BJ (cell line): ENCODE measurements at places on chromosomes 5 and 9. TPM values are rescaled to one million over a fixed set of nuclear protein-coding genes. Genes with fewer than 3 reads are reported as not detected.

- DNase-seq = no peak
These were observed 236.2 kb downstream of the SAXO1 start for GRCh38 chr9:18796696-18797270.

GRCh38 chr5:170503990-170504596 is at the start of gene KCNIP1:
TSS of gene KCNIP1 (plus strand) at chr5:170504020.
- DNase-seq = no peak

- no peak for DNase-seq
These were observed 38.0 kb upstream of the PRDM12 start for GRCh38 chr9:130626249-130626996.

- DNase-seq = no peak
These were observed 3.4 kb downstream of the PRRC2B start for GRCh38 chr9:131397100-131397790.

- DNase-seq = no peak
These were observed 9.9 kb upstream of the MRNIP start for GRCh38 chr5:179868541-179868940.

- no peak for DNase-seq
These were observed 38.8 kb upstream of the TENT4A start for GRCh38 chr5:6674421-6674820.

- no peak for DNase-seq
These were observed 31.2 kb downstream of the MRPL36 start for GRCh38 chr5:1768283-1769000.

- DNase-seq = no peak
These were observed 127.0 kb upstream of the PLCXD3 start for GRCh38 chr5:41637424-41637823.

DNA sequence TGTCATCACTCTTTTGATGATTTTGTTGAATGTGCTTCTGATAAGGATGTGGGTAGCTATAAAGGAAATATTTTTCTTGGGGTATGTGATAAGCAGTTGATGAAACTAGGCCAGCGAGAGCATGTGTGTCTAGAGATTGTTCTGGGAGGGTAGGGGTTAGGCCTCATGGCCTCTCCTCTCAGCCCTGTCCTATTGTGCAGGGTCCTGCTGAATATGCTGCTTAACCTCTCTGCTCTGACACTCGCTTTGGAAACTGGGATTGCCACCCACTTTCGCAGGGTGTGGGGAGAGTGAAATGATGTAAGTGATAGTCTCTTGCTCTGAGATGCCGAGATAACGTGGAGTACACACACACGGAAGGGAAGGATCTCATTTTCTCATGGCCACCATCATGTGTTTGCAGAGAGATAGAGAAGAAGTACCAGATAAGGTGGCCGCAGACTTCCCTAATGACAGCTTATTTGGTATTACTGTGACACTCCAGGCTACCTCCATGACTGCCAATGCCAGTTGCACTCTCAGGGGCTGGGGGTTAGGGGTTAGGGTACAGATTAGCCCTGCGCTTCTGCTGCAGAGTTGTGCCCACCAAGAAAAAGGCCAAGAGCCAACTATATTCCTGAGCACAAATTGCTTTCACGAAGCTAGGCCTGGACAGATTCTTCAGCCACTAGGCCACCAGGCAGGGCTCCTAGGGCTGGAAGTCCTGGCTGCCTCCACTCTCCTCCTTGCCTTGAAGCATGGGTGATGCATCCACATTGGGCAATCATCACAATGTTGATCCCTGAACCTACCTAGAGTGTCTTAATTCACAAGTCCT is 25.2 kb upstream of the TNFAIP8 start:
- DNase-seq = no peak

- no peak for DNase-seq
These were observed 31.4 kb upstream of the GDNF start for GRCh38 chr5:37871023-37871815.

Gene COMMD10
- 10.4 and 24.7 TPM in 2 replicates for polyA plus RNA-seq

Gene DPP7
- 66.7 and 94.4 TPM in 2 replicates for polyA plus RNA-seq

Gene ABCA1
- 27.4 and 36.2 TPM in 2 replicates for polyA plus RNA-seq
